ENCODE measurements at places on chromosomes 2 and 18.

DNA sequence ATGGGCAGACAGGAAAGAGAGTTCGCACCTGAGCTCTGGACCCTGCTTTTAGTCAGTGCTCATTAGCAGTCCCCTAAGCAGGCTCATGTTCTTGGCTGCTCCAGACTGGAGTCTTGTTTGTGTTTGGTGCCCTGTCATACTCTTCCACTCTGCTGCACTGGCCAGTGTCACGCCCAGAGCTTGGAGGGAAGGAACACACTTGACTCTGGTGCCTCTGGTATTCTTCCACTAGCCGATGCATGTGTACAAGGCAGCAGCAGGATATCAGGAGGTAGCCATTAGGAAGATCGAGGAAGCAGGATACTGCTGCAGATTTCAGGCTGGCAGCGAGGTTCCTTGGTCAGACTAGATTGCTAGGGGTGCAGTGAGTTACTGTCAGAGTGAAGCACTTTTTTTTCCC lies 81.4 kb upstream of the B3GNT2 start:
- DNase-seq = no peak

DNA sequence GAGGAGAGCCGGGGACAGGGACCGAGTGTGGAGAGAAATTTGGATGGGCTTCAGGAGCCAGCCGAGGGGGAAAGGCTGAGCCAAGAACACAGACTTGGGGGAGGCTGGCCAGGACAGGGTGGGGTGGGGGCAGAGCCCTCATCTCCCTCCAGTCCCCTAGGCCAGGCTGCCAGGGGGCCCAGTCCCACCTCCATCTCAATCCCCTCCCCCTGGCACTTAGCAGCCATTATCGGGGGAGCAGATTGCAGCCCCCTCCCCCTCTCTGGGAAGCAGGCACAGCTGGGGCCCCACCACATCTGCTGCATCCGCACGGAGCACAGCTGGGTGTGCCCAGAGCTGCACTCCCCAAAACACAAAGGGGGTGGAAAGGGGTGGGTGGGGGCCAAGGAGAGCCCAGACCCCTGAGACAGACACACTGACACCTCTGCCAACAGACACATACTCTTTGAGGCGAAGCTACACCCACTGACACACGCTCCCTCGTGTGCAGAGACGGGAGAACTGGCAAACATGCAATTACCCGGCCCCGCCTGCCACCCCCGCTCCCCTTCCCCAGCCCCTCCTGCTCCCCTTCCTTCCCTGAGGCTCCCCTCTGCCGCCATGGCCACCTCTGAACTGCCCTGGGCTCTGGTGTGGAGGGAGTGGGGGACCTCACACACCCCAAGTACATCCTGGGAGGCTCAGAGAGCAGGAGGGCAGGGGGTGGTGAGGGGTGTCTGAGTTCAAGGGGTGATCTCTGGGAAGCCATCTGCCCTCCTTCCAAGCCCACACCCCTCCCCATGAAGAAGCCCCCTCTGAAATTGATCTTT lies 5.1 kb upstream of the ASIC4 start:
- DNase-seq = no peak

GRCh38 chr2:120497261-120497977 lies 151.5 kb downstream of the INHBB start:
- DNase-seq = no peak

DNA sequence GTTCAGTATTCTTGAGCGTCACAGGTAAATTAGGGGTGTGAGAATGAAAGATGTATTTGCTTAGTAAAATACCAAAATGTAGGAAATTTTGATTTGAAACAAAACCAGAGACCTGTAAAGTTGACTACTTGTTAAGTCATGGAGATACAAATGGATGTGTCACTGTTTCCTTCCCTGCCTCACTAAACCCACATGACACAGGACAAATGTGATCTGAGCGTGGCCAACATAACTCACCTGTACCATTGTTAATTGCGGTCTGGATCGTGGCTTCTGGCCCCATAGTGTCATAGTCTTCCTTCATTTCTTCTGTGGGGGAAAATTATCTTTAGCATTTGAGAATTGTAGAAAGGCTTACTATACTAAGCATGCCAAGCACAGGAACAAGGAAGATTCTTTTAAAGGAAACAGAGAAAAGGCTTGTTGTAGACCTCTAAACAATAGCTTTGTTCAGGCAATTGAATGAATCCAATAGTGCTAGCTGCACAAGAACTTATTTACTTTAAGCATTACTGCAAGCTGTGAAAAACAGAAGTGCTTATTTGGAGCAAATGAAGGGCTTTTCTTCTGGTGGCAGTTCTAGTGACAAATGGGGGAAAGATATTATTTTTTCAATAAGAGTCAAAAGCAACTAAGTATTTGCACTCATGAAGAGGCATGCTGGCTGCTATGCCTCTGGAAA lies 95.2 kb downstream of the ZEB2 start:
- DNase-seq = no peak

DNA sequence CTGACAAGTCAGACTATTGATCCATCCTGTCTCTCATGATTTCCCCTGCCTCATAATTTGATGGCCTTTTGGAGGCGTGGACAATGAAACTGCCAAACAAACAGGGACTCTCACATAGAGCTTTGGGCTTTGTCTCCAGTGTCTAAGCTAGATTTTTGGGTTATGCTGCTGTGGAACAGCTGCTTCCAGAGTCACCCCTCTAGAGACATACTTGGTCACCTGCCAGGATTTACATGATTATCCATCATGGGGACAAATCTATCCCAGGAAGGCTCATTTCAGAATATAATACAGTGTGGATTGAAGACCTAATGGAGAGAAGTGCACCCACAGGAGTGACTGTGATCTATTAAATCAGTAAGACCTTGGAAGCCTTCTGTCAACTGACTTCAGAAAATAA lies 159.6 kb downstream of the SLC8A1 start:
- DNase-seq = no peak

GRCh38 chr2:43391878-43392215 lies 165.4 kb upstream of the ZFP36L2 start:
- no peak for DNase-seq

DNA sequence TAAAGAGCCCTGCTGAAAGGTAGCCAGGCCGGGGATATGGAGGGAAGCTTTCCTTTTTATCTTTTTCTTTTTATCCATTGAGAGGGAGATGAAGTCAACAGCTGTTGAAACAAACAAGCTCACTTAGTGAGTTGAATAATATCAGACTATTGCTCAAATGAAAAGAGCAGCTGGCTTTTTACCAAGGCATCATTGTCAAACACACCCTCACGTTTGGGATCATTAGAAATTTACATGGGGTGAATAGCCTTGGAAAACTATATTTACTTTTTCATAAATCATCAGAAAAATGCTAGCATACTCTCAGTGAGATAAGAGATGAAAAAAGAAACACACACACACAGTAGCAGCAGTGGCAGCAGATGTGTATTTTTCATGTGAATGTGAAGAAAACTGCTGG lies 71.5 kb upstream of the HNMT start:
- no peak for DNase-seq

GRCh38 chr2:21220930-21221329 lies 97.2 kb downstream of the TDRD15 start:
- DNase-seq = no peak

DNA sequence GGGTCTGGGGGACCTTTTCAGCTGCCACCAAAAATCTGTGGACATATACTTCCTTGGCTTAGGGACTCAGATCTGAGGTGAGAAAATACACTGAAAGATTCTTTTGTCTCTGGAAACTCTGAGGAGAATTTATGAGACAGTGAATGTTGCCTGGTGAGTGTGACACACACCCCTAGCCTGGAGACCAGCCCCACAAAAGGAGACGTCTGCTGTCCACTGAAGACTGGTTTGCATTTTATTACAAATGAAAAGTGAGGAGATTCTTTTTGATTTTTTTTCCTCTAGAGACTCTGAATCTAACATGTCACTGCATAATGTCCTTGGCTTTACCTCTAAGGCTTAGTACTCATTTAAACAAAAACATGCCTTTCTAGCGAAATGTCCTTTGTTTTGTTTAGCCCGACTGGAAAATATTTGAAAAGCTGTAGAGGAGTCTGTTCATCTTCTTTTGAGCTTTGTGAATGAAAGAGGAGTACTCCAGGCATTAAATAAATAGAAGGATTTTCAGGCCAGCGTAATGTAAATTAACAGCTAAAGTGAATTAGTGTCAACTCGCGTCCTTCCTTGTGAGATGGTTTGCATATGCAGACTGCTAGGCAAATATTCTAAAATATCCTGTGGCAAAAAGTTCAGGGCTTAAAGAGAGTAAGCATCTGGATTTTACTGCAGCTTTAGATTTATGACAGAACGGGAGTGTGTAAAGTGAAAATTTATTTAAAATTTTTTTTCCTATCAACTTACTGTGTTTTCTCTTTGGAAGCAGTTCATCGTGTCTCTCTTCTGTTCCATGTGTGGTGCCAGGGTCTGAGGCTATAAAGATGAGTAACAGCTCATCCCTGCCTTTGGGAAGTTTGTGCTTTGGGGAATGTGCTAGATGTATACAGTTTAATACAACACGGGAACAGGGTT lies 125.4 kb downstream of the VWA3B start:
- no peak for DNase-seq

DNA sequence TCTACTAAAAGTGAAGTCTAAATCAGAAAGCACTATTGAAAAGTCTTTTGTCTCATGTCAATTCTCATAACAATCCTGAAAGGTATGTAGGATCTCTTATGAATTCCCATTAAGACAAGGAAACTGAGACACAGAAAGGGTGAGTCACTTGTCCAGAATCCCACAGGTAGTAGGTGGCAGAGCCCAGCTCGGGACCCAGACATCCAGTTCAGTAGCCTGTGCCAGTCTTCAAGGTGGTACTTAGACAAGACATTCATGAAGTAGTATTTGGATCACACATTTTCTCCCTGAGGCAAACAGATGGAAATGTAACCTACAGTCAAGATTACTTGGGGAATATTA lies 14.8 kb upstream of the PARD3B start:
- no peak for DNase-seq

DNA sequence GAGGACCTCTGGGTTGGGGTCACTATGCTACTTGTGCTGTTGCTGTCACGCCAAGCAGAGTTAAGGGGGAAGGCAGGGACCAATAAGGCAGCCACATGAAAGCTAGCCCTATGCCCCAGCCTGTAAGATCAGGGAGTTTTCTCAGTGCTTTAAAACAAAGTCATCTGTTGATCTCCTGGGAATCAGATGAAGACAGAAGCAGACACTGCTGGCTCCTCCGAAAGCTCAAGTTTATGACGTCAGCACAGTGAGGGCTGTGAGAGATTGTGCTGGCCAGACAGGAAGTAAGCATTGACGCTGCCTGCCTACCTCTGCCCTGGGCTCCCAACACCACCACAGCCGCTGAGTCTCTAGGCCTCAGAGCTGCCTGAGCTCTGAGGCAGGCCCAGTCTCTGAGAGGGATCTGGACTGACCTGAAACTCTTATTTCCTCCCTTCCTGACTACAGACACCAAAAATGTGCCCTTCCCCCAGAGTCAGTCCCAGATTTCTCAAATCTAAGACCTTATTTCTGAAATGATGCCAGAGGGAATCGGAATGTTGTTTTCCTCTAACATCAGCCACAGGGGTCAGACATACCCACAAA lies 118.1 kb upstream of the EPAS1 start:
- DNase-seq = peak; percentile 21

- DNase-seq = no peak
Observed at GRCh38 chr18:8215741-8216140, 393.5 kb upstream of the RAB12 start.

DNA sequence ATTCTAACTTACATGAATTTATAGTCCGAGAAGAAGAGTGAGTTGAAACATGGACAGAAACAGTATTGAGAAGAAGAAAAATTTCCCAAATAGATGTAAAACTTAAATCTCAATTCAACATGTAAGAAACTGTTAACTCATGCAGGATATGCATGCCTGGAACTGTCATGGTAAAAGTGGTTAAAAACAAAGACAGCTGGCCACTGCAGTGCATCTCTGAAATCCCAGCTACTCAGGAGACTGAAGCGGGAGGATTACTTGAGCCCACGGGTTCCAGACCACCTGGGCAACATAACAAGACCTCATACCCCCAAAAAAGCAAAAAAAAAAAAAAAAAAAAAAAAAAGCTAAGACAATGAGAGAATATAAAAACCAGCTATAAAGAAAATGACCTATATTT lies 93.0 kb upstream of the TTC27 start:
- no peak for DNase-seq

DNA sequence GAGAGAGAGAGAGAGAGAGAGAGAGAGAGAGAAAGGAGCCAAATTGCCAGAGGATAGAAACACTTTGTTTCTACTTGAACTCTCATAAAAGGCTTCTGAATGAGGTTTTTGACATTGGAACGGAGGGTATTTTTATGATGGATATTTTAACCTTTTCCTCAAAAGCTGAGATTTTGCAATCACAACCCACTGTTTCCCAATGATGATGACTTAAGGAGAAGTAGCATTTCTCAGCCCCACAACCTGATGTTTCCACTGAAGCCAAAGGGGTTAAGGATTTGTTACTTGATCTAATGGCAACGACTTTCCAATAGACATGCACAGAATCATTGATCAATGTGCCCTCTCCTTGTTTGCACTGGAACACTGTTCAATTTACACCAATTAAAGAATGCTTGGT lies 67.1 kb upstream of the POU3F3 start:
- no peak for DNase-seq

- DNase-seq = no peak
Observed at GRCh38 chr2:86203614-86204013, 4.4 kb downstream of the MRPL35 start.

GRCh38 chr2:85247610-85248009 lies 80.2 kb downstream of the TGOLN2 start:
- DNase-seq = no peak

DNA sequence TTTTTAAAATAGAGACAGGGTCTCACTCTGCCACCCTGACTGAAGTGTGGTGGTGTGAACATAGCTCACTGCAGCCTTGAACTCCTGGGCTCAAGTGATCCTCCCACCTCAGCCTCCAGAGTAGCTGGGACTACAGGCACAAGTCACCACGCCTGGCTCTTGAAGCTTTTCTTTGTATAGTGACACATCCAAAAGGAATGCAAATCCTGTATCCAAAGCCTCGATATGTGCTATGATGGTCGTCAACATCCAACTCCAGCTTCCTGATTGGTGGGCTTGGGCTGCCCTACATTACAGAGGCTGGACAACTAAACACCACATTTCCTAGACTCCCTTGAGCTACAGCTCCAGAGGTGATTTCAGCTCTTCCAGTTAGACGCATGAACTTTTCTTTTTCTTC lies 101.7 kb upstream of the PGAP1 start:
- no peak for DNase-seq

GRCh38 chr2:191933307-191934105 lies 86.6 kb upstream of the CAVIN2 start:
- DNase-seq = no peak

- DNase-seq = no peak
Observed at GRCh38 chr2:16862471-16862870, 196.8 kb upstream of the CYRIA start.

DNA sequence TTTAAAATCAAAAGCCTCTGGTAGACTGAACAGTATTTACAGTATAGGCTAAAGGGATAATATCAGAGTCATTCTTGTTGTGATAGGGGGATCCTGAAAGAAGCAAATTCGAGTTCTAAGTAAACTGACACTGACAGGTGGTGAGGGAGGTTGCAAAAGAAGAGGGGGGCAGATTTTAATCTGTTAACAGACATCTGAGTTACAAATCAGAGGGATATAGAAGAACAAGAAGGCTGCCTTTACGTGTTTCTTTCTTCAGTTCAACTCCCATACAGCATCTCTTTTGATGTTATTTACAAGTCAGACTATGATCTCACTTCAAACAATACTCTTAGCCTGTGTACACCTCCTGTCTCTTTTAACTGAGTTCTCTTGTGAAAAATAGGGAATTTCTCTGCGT lies 16.3 kb upstream of the ITGA4 start:
- DNase-seq = no peak

Measured in CMK (cell line).